ENCODE measurements at places on chromosomes 4 and X. TPM values are rescaled to one million over a fixed set of nuclear protein-coding genes. Genes with fewer than 3 reads are reported as not detected.

ASB12 gene
- total RNA-seq, result 0.44 TPM

PABPC5 gene
- 5.6 TPM for total RNA-seq

PGAM4 gene
- total RNA-seq, result not detected

H2BW2 gene
- total RNA-seq, result 0.59 TPM

- no peaks in the 10 kb centered on the region for H3K27me3 ChIP-seq
- peaks cover 1% of the 10 kb centered on the region for H3K36me3 ChIP-seq
- no peak overlapping the region for H3K4me3 ChIP-seq
- DNase-seq, result no peak
- H3K4me1 ChIP-seq, result peaks cover 12% of the 10 kb centered on the region
Observed at GRCh38 chrX:44974451-44974850, 101.5 kb downstream of the KDM6A start.

EXOC1L gene
- total RNA-seq, result not detected

COL4A5 gene
- 211 TPM for total RNA-seq

DNA sequence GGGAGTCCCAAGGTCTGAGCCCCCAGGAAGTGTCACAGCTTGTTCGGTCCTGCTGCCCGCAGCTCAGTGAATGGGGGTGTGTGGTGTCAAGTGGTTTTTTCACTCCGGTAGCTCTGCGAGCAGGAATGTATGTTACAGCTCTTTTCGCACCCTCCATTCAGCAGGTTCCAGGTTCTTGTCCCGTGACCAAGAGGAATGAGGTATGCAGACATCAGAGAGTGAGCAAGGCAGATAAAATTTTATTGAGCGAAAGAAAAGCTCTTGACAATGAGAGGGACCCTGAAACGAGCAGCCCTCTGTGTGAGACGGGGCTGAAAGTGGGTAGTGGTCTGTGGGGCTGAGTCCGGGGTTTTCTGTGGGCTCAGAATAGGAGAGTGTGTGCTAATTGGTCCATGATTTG lies 31.5 kb downstream of the UCHL1 start:
- no peaks in the 10 kb centered on the region for H3K27me3 ChIP-seq
- H3K36me3 ChIP-seq, result no peaks in the 10 kb centered on the region
- no peak overlapping the region for H3K27ac ChIP-seq
- H3K4me1 ChIP-seq, result peaks cover 11% of the 10 kb centered on the region
- H3K4me3 ChIP-seq, result no peak overlapping the region

RNF175 gene
- total RNA-seq, result 0.62 TPM

DNA sequence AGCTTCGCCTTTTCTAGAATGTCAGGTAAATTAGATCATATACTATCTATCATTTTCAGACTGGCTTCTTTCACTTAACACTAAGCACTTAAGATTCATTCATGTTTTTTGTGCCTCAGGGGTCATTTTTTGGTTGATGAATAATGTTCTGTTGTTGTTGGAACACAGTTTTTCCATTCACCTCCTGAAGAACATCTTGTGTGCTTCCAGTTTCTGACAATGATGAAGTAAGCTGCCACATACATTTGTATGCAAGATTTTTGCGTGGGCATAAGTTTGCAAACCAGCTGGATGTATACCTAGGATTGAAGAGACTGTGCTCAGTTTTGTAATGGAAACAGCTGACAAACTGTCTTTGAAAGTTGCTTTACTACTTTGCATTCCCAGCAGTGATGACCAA lies 37.6 kb downstream of the MAGEA9 start:
- no peaks in the 10 kb centered on the region for H3K4me1 ChIP-seq
- H3K27ac ChIP-seq, result no peak overlapping the region
- no peak overlapping the region for H3K4me3 ChIP-seq
- no peak for DNase-seq
- H3K27me3 ChIP-seq, result peaks cover 10% of the 10 kb centered on the region
- H3K36me3 ChIP-seq, result no peaks in the 10 kb centered on the region

PCDH19 gene
- total RNA-seq, result 5.0 TPM

ASB9 gene
- not detected for total RNA-seq

DNA sequence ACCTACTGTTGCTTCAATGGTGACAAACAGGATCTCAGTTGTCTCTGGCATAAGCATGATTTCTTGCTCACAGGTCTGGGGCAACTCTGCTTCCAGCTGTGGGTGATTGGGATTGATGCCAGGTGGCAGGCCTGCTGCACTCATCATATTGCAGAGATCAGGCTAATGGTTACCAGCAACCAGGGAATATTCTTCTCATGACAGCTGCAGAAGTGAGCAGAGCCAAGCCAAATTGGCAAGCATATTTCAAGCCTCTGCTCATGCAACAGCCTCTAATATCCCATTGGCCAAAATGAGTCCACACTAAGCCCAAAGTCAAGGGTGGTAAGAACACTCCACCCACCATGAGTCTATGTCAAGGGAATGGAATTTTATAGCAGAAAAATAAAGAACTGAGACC lies 26.7 kb upstream of the TBC1D19 start:
- no peaks in the 10 kb centered on the region for H3K27me3 ChIP-seq
- peak overlapping the region; percentile 83 for H3K27ac ChIP-seq
- peaks cover 21% of the 10 kb centered on the region for H3K4me1 ChIP-seq
- H3K36me3 ChIP-seq, result peaks cover 15% of the 10 kb centered on the region

- no peak overlapping the region for H3K4me3 ChIP-seq
- DNase-seq, result no peak
- H3K27ac ChIP-seq, result no peak overlapping the region
- no peaks in the 10 kb centered on the region for H3K36me3 ChIP-seq
- H3K27me3 ChIP-seq, result peaks cover 5% of the 10 kb centered on the region
Observed at GRCh38 chrX:55119271-55119670, 30.5 kb downstream of the PAGE2 start.

GPAT3 gene
- total RNA-seq, result 0.07 TPM

SUPT20HL2 gene
- total RNA-seq, result not detected

DNA sequence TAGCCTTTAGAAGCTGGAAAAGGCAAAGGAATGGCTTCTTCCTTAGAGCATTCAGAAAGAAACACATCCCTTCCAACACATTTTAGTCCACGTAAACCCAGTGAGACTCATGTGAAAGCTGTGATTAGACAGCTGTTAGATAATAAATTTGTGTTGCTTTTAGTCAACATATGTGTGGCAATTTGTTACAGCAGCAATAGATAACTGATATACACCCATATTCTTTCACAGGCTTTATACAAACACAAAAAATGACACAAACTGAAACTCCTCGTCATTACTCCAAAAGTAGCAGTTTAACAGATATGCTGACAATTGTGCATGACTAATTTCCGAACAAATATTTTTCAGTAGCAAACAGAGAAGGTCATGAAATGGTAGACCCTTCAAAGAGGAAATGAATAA lies 65.3 kb downstream of the ANTXR2 start:
- H3K27ac ChIP-seq, result no peak overlapping the region
- DNase-seq, result no peak
- H3K4me3 ChIP-seq, result no peak overlapping the region
- peaks cover 9% of the 10 kb centered on the region for H3K36me3 ChIP-seq
- H3K27me3 ChIP-seq, result no peaks in the 10 kb centered on the region

LUZP4 gene
- not detected for total RNA-seq

FHIP1A gene
- total RNA-seq, result 1.7 TPM

ANXA5 gene
- 585 TPM for total RNA-seq

DNA sequence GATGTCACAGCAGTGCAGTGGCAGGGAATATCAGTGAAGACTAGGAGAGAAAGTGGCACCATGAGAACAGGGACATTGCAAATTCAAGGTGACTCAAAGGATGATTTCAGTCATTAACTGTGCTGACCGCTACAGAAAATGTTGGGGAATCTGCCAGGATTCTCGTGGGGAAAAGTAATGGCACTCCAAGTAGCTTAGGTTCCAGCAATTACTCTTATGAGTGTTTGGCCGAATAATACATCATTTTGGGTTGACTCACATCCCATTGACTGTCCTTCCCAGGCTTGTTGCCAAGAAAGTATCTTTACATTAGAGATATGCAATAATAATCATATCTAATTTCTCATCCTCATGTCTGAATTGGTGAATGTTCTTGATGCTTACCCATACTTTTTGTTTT lies 1411.1 kb upstream of the PCDH7 start:
- H3K4me3 ChIP-seq, result no peak overlapping the region
- H3K4me1 ChIP-seq, result peaks cover 20% of the 10 kb centered on the region
- no peak overlapping the region for H3K27ac ChIP-seq

DNA sequence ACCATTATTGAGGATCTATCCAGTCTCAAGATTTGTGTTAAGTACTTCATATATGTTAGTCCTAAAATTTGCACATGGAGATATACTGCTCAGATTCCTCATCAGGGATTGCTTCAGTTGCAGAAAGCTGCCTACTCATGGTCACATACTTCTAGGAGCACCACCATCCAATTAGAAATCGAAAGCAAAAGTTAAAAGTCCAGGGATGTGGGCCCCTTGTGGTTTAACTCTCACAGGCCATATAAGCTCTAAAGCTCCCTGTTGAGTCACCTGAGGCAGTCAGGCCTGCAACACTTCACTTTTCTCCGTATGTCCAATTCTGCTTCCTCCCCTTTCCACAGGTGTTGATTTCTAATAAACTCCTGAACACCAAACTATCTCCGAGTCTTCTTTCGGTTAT lies 84.2 kb downstream of the CNOT6L start:
- H3K27ac ChIP-seq, result no peak overlapping the region
- H3K4me1 ChIP-seq, result peaks cover 4% of the 10 kb centered on the region
- peaks cover 7% of the 10 kb centered on the region for H3K36me3 ChIP-seq
- H3K27me3 ChIP-seq, result no peaks in the 10 kb centered on the region
- DNase-seq, result no peak

DNA sequence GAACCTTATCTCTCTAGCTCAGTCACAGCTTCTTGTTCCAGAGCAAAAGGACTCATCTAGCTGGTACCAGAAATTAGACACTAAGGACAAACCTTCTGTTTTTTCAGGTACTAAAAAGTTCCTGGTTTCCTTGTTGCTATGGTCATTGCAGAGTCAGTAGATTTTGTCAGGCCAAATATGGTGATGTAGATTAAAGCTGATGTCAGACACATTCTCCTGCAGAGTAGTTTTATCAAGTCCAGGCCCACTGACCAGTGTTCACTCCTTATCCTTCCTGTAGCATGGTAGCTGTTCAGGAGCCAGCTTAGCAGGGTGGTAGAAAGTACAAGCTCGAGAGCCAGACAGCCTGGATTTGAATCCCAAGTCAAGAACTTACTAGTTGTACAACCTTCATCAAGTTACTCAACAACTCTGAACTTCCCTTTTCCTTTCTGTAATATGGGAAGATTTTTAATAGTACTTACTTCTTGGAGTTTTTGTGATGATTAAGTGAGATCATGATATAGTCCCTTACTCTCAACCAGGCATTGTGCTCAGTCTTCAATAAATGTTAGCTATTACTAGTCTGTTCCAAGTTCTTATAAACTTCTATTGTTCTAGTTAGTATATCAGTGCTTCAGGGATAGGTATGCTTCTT lies 17.9 kb downstream of the OCRL start:
- no peak for DNase-seq
- H3K27ac ChIP-seq, result no peak overlapping the region
- H3K27me3 ChIP-seq, result no peaks in the 10 kb centered on the region
- peaks cover 13% of the 10 kb centered on the region for H3K4me1 ChIP-seq

GUCY1B1 gene
- 20.5 TPM for total RNA-seq

ADH7 gene
- not detected for total RNA-seq

DNA sequence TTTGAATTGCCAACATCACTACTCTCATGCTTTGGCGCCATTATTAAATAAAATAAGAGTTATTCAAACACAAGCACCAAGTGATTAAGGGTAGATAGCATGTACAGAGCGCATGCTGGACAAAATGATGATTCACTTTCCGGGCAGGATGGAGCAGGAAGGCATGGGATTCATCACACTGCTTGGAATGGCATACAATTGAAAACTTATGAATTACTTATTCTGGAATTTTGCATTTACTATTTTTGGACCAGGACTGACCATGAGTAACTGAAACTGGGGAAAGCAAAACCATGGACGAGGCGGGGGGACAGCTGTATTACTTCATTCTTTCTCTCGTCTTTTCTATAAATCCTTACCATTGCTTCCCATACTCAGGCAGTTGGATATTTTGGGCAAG lies 28.5 kb upstream of the FGF5 start:
- H3K27me3 ChIP-seq, result no peaks in the 10 kb centered on the region
- no peak overlapping the region for H3K27ac ChIP-seq
- no peaks in the 10 kb centered on the region for H3K36me3 ChIP-seq

UGT8 gene
- not detected for total RNA-seq

GRCh38 chr4:78244705-78245485 lies 187.8 kb downstream of the FRAS1 start:
- no peak overlapping the region for H3K27ac ChIP-seq
- H3K4me1 ChIP-seq, result peaks cover 7% of the 10 kb centered on the region
- no peak overlapping the region for H3K4me3 ChIP-seq
- DNase-seq, result no peak
- no peaks in the 10 kb centered on the region for H3K36me3 ChIP-seq

KLHL34 gene
- not detected for total RNA-seq

DNA sequence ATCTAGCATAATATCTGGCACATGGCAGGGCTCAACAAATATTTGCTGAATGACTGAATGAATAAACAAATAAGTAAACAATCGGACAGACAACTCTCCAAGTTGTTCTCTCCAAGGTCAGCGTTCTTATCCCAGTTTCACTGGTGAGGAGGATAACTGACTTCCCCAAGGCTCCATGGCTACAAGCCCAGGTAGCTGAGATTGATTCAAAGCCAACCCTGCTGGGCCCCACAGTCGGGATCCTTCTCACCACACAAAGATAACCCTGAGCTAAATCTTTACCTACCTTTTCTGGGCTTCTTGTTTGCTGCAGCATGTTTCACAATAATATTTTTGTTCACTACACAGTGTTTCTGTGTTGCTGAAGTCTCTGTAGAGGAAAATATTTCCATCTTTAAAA lies 54.9 kb downstream of the USP46 start:
- no peak overlapping the region for H3K27ac ChIP-seq
- no peaks in the 10 kb centered on the region for H3K27me3 ChIP-seq
- H3K36me3 ChIP-seq, result peaks cover 42% of the 10 kb centered on the region
- H3K4me1 ChIP-seq, result peaks cover 21% of the 10 kb centered on the region
- DNase-seq, result no peak

- peaks cover 5% of the 10 kb centered on the region for H3K36me3 ChIP-seq
- DNase-seq, result no peak
- no peak overlapping the region for H3K27ac ChIP-seq
Observed at GRCh38 chrX:148904421-148905111, 404.1 kb downstream of the AFF2 start.

DNA sequence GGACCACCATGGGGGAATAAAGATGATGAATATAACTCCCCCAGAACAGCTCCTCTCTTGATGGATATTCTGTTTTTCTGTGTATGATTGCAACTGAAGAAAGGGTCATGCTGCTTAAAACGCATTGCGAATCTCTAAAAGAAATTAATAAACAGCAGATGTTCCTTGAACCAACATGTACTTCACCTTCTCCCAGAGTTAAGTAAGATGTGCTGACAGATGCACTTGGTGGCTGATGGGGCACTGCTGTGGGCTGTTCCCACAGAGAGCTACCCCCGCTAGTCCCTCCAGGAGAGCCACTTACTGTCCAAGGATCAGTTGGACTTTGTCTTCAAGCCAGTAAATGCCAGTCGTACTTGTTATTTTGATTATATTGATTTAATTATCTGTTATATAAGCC lies 26.3 kb upstream of the C4orf54 start:
- no peak for DNase-seq
- H3K27ac ChIP-seq, result no peak overlapping the region
- H3K27me3 ChIP-seq, result peaks cover 17% of the 10 kb centered on the region
- no peak overlapping the region for H3K4me3 ChIP-seq
- H3K36me3 ChIP-seq, result no peaks in the 10 kb centered on the region
